A549 treated with RU486 at 1 μM for 4 hours (cell line): ENCODE measurements at places on chromosomes 5 and 9. TPM values are rescaled to one million over a fixed set of nuclear protein-coding genes. Genes with fewer than 3 reads are reported as not detected.

Gene SV2C
- 0.02 TPM in 1 of 5 replicates, not detected in the others for total RNA-seq

Gene TAF11L4
- total RNA-seq, result not detected in 5 replicates

Gene DAPK1
- total RNA-seq, result 9.7 to 17.2 TPM (median 16.8 TPM) in 5 replicates

Gene ANKRD55
- total RNA-seq, result not detected in 5 replicates

Gene TERT
- 1.2 to 3.2 TPM (median 2.6 TPM) in 5 replicates for total RNA-seq
